ENCODE measurements at places on chromosomes 11 and 22. TPM values are rescaled to one million over a fixed set of nuclear protein-coding genes. Genes with fewer than 3 reads are reported as not detected.

DNA sequence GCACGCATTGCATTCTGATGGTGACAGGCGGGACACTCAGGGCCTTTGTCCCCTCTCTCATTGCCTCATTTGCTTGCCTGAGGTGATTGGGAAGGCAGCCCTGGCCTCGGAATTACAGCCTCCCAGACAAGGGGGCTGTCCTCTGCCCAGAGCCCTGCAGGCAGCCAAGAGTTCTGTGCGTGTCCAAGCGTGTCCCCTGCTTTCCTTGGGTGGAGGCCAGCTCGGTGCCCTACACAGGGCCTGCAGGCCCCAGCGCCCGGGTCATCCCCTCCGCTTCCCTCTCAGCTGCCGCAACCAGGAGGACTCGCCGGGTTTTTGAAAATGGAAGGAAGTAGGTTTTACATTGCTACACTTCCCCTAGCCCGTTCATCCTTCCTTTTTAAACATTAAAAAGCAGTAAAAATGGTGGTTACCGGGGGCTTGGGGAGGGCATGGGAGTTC, 1.9 kb downstream of the GRAMD4 start:
- DNase-seq: no peak

DNA sequence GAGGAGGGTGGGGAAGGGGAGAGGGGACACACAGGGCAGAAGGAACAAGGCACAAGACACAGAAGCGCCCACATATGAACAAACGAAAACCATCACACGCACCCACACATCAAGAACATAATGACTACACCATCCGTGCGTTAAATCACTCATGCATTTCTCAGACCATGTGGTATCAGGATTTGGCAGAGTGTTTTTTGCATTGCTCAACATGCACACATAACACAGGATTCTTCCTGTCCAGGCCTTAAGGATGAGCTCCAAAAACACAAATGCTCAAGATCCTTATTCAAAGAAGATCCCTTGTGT, 309.5 kb downstream of the CADM1 start:
- DNase-seq: no peak

DNA sequence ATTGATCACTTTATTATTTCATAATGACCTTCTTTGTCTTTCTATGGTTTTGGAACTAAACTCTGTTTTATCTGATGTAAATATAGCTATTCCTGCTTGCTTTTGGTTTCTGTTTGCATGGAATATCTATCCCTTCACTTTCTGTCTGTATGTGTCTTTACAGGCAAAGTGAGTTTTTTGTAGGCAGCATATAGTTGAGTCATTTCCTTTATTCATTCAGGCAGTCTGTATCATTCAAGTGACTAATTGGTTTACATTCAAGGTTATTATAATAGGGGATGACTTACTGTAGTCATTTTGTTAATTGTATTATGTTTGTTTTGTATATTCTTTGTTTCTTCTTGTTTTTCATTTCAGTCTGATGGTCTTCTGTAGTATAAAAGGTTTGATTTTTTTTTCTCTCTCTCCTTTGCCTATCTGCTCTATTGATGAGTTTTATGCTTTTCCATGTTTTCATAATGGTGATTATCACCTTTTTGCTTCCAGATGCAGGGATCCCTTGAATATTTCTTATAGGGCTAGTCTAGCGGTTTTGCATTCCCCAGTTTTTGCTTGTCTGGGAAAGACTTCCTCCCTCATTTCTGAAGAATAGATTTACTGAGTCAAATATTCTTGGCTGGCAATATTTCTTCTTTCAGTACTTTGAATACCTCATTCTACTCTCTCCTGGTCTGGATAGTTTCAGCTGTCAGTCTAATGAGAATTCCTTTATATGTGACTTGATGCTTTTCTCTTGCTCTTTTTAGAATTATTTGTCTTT, 50.4 kb downstream of the GDPD4 start:
- peak; percentile 88 for DNase-seq

DNA sequence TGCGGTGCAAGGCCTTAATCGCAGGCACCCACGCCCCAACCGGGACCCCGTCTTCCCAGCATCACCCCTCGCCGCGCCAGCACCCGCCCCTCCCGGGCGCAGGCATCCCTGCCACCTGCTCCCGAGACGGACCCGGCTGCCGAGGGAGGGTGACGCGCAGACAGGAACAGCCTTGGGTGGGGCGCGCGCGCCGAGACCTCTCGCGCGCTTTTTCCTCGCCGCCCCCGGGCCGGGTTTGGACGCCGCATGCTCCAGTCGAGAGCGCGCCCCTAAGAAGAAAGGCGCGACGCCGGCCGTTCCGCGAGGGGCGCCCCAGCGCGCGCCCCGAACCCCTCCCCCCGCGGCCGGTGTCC, 504 bp downstream of the CFL1 start:
- DNase-seq: no peak

DNA sequence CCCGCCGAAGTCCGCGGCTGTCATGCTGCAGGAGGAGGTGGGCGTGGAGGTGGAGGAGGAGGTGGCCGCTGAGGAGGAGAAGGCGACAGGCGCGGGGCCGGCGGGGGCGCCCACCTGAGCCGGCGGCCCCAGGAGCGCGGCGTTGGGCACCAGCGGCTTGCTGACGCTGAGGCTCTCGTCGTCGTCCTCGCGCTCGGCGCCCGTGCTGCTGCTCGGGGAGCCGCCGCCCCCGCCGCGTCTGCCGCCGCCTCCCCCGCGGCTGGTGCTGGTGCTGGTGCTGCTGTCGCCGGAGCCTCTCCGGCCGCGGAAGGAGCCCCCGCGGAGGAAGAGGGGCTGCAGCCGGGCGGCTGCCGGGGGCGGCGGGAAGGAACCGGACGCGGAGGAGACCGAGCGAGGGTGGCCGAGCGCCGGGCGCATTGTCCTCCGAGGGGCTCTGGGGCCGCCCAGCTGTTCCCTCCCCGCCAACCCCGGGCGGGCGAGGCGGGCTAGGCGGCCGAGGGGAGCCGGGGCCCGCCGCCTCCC, 388 bp downstream of the TMEM121B start:
- no peak for DNase-seq

DNA sequence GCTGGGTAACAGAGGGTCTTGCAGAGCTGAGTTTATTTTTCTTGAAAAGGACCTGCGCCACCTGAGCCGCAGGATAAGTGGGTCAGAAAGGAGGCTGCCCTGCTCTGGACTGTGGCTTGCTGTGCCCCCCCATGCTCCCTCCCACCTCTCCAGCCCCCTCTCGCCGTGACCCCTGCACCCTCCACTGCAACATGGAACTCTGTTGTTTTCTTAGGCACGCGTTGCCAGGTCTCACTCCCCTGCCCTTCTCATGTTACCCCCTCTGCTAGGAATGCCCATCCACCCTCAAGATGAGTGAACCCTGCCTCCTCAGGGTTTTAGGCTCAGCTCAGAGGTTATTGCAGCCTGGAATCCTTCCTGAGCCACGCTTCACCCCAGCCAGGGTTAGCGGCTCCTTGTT, 10.8 kb downstream of the ETS1 start:
- no peak for DNase-seq

DNA sequence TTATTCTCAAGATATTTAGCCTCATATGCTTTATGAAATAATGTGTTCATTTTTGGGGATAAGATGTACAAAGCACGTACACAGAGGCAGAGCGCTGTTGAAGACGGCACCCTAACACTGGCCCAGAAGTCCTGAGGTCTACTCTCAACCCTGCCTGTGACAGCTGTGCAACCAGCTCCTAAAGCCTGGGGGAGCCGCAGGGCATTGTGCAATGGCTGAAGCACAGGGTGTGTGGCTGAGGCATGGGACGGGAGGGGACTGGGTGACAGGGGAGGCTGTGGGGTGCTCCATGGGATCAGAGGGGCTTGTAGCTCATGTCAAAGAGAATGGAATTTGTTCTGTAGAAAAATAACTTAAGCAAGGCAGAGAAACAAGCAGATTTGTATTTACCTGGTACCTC, 27.7 kb downstream of the FAM227A start:
- no peak for DNase-seq

DNA sequence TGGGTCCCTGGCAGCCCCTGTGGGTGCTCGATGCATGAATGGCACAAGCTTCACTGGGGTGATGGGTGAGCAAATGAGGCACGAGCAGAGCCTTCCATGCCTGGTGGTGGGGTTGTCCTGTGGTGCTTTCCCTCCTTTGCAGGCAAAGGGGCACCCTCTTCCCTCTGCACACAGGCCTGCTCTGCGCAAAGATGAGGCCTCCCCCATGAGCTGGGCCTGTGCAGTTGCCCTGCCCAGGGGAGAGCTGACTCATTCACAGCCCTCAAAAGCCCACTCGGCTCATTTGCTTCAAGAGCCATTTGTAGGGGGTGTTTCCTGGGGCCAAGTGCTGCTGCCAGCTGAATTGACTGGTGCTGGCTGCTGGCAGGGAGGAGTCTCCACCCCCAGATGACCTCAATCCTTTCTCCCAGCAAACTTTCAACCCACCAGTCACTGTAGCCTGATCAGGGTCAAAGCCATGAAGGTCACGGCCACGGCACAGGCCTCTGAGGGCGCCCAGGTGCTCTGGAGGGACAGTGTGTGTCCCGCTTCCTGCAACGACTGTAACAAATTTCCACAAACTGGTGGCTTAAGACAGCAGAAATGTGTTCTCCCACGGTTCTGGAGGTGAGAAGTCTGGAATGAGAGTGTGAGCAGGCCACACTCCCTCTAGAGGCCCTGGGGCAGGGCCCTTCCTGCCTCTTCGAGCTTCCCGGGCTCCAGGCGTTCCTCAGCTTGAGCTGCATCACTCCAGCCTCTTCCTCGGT, 48.8 kb upstream of the ANO1 start:
- no peak for DNase-seq

GRCh38 chr11:9759519-9760192, 95.8 kb downstream of the SWAP70 start:
- DNase-seq: peak; percentile 100

DNA sequence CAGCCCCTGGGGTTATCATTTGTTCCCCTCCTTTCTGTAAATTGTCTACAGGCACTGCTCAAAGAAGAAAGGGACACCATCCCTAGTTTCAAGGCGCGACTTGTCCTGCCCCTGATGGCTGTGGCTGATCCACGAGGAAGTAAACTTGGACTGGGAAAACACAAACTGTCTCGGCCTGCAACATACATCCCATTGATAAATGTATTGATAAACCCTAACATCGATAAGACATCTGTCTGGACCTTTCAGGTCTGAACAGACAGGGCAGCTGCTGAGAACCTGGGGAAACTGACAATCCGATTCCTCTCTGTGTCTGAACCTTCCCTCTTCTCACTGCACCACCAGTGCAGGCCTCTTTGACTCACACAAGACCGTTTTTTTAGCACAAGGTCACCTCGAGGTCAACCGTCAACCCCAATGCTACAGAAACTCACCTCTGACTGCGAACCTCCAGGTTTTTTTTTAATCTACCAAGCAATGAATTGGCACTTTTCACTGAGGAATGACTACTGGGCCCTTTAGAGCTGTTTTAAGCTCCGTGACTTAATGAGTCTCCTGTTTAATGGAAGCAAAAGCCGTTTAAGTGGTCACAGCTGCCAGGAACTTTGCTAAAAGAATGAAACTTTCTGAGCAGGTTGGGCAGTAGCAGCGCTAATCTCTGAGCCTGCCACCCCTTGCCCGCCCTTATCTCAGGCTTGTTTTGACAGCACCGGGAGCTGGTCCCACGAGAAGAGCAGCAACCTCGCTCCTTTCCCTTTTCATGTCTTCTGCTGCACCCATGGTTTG, 203.8 kb upstream of the TMEM45B start:
- peak; percentile 28 for DNase-seq

- DNase-seq: peak; percentile 60
Measured at GRCh38 chr22:40782521-40782920, 36.6 kb downstream of the SLC25A17 start.

DNA sequence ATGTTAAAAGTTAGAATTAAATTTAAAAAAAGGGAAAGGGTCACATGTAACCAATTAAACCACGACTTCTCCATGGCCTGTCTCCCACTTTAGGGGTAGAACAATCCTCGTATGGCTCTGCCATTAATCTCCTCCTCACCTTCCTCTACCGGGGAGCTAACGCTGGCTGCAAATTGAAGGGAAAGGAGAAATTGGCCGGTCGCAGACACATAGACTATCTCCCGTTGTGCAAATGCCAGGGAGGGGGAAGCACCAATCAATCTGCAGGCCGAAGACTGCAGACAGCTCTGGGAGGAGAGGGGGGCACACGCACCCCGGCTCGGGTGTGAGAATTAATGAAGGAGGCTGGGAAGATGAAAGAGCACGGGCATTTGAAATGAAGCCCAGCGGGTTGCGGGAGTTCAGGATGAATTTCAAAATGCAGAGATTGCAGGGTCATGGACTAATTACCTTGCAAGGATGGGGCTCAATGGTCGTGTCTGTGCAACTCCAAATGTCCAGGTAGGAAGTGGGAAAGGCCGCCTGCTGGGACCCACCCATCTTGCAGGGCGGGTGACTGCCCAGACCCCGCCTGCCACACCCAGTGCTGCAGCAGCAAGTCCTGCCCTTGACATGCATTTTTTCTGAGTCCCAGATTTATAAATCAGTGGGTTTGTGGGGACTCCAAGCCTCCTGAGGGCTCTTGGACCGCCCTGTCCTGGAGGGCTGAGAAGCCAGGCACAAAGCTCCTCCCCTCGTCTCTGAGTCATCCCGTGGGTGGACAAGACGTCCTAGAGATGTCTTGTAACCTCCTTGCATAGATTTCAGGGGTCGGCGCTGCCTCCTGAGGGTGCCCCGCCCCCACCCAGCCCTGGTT, 534.2 kb downstream of the TBC1D22A start:
- DNase-seq: no peak

- DNase-seq: peak; percentile 66
Measured at GRCh38 chr11:95514416-95515110, 275.0 kb downstream of the FAM76B start.

- DNase-seq: no peak
Measured at GRCh38 chr11:46615756-46616155, 1.3 kb downstream of the HARBI1 start.

DNA sequence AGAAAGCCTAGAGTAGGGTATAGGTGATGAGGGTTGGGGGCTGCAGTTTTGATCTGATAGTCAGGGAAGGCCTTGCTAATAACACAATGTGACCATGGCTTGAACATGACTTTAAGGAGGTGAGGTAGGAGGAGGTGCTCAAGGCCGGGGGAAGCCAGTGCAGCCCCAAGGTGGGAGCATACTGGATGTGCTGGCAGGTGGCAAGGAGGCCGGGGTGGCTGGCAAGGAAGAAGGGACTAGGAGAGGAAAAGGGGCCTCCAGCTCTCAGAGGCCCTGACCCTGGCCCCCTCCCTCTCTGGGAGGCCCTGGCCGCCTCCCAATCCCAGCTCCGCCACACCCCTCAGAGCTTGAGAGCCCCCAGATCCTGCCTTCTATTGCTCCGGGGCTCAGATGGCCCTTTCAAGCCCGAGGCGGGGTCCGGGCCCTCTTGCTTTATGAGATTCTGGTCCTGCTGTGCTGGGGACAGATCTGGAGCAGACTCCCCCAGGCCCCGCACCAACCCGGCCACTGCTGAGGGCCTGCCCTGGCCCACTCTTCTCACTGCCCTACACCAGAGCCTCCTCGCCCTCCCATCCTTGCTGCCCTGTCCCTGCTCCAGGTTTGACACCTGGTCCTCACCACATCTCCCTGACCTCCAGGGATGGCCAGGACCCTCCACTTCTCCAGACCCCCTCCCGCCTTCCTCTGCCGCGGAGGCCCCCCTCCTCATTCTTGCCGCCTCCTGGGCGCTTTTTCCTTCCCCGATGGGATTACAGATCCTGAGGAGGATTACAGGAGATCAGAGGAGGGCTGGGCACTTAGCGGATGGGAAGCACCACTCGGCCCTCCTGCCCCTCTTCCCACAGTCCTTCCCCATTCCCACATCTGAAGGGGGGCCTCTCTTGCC, 1.8 kb downstream of the PITPNM1 start:
- DNase-seq: no peak

The UQCR10 gene
- total RNA-seq: 95.2 TPM

The TREH gene
- 0.33 TPM for total RNA-seq

The CASP5 gene
- total RNA-seq: 0.17 TPM

The E2F8 gene
- total RNA-seq: 0.17 TPM

The TPBGL gene
- total RNA-seq: not detected

The TSPO gene
- total RNA-seq: 360 TPM

The ESAM gene
- 0.17 TPM for total RNA-seq

All from mammary epithelial cell (primary cell).